Heart left ventricle (tissue), 16 donors: ENCODE measurements at places on chromosomes 1 and 21. TPM values are rescaled to one million over a fixed set of nuclear protein-coding genes. Genes with fewer than 3 reads are reported as not detected.

GRCh38 chr21:39025198-39025597 is 158.1 kb downstream of the PSMG1 start:
- no peaks in the 10 kb centered on the region for H3K27me3 ChIP-seq
- H3K27ac ChIP-seq = no peak overlapping the region
- no peak for DNase-seq
- H3K36me3 ChIP-seq = no peaks in the 10 kb centered on the region
- H3K4me3 ChIP-seq = no peak overlapping the region

- no peaks in the 10 kb centered on the region for H3K27me3 ChIP-seq
- no peaks in the 10 kb centered on the region for H3K4me1 ChIP-seq
- DNase-seq = no peak
These were observed 27.1 kb downstream of the PTPRF start for GRCh38 chr1:43557744-43558245.

The ZNF124 gene
- 13.6 TPM for total RNA-seq

DNA sequence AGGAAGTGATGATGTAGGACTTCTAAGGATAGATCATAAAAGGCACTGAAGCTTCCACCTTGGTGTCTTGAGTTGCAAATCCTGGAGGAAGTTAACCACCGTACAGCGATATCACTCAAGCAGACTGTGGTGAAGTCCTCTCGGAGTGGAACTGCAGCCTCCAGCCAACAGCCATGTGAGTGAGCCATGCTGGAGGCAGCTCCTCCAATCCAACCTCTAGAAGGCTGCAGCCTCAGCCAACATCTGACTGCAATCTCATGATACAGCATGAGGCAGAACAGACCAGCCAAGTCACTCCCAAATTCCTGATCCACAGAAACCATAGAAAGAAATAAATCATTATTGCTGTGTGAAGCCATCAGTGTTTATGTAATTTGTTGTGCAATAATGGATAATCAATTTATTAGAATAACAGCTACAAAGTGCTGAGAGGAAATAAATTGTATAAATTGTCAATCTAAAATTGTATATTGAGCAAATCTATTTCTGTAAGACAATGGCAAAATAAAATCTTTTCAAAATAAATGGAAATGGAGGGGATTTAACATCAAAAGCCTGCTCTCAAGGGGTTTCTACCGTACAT is 65.0 kb downstream of the PRSS38 start:
- no peak overlapping the region for H3K4me3 ChIP-seq
- H3K27ac ChIP-seq = no peak overlapping the region
- DNase-seq = no peak

The SLC25A33 gene
- total RNA-seq = 3.6 TPM

The LMOD1 gene
- total RNA-seq = 6.4 TPM
